Hematopoietic multipotent progenitor cell treated with erythropoietin and hydrocortisone succinate and interleukin-3 and kit ligand, for 8 days (in vitro differentiated cells): ENCODE measurements at places on chromosomes 2 and 18.

GRCh38 chr18:38654946-38655345 is 1089.3 kb upstream of the CELF4 start:
- DNase-seq = no peak

DNA sequence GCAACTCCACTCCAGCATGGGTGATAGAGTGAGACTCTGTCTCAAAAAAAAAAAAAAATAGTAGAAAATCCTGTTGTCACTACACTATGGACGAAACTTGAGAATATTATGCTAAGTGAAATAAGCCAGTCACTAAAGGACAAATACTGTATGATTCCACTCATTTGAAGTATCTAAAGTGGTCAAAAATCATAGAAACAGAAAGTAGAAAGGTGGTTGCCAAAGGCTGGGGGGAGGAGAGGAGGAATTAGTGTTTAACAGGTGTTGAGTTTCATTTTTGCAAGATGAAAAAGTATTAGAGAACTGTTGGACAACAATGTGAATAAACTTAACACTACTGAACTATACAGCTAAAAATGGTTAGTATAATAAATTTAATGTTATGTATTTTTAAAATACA is 18.8 kb upstream of the RMP24 start:
- no peak for DNase-seq

DNA sequence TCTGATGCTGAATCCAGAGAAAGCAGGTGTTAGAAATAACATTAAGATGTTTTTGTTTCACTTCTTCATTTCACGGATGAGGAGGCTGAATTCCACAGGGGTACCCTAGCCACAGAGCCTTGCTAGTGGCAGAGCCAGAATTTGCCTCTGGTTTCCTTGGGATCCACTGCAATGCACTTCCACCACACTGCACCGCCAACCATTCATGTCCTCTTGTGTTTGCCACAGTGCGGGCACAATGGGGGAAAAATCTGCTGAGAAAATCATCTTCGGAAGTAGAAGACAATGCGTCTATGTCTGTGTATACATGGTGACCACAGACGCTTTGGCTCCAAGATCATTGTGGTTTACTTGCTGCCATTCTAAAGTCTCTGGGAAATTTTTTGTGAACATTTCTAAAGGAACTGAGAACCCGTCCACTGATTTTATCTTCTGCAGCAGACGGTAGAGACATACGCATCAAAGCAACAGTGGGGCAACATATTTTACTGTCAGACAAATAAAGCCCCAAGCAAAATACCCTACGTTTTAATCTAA is 14.9 kb downstream of the ICOS start:
- DNase-seq = no peak

GRCh38 chr2:230326453-230327417 is at the start of gene SP140L:
Gene SP140L, plus strand, starts transcription at chr2:230327193. Its CDS starts 77 bp downstream, at chr2:230327270.
- peak; percentile 84 for DNase-seq

DNA sequence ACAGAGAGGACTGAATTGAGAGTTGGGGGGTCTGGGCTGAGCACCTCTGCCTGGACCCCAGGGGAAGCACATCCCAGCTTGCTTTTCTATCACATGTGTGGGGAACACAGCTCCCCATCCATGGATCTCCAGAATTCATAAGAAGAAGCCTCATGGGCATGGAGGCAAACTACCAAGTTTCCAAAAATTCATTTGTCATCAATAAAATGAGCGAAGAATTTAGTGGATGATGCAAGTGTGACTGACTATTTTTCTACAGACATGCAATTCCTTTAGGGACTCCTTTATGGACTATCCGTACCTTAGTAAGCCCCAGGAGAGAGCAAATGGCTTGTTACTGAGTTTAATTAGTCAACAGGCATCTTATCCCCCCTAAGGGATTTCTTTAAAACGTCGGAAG is 33.1 kb downstream of the ACKR3 start:
- no peak for DNase-seq

DNA sequence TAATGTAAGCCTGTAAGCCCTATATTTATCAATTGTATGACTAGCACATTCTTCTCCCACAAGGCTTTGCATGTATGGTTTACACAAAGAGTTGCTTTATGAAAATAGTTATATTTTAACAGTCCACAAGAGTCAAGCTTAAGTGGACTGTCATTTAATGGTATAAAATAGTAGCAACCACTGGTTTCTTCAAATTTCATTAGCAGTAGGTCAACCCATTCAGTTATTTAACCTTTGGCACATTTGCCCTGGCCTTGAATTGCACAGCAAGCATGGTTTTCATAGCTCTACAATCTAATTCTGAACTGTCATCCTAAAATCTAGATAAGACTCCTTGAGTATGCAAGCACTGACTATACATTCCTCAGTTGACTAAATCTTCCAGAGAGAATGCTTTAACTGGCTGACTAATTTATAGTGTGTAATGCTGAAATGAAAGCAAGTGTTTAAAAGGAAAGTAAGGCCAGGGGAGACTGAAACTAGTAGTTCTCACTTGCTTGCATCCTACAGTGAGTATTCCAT is 1.8 kb downstream of the DPP4 start:
- DNase-seq = no peak
